ENCODE measurements at places on chromosomes 1 and 21.

- peak; percentile 95 for DNase-seq
Measured at GRCh38 chr1:46197964-46198811, at the start of gene POMGNT1. Gene POMGNT1, minus strand, starts transcription at chr1:46198434. Its CDS starts 613 bp downstream, at chr1:46197821.

DNA sequence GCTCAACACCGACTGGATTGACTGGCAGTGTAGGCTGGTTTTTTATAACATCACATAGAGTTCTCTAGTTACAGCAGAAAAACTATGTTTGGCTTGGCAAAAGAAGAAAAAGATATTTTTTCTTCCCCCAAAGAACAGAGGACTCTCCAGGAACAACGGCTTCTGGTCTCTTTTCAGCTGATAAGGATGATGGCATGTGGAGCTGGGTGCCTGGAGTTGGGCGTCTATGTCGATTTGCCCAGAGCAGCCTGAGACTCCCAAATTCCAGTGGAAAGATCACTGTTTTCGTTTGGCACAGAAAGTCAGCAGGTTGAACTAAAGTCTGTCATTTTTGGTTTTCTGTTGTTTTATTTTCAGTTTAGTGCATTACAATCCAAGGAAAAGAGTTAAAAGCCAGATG, 91.1 kb downstream of the SMYD2 start:
- no peak for DNase-seq

DNA sequence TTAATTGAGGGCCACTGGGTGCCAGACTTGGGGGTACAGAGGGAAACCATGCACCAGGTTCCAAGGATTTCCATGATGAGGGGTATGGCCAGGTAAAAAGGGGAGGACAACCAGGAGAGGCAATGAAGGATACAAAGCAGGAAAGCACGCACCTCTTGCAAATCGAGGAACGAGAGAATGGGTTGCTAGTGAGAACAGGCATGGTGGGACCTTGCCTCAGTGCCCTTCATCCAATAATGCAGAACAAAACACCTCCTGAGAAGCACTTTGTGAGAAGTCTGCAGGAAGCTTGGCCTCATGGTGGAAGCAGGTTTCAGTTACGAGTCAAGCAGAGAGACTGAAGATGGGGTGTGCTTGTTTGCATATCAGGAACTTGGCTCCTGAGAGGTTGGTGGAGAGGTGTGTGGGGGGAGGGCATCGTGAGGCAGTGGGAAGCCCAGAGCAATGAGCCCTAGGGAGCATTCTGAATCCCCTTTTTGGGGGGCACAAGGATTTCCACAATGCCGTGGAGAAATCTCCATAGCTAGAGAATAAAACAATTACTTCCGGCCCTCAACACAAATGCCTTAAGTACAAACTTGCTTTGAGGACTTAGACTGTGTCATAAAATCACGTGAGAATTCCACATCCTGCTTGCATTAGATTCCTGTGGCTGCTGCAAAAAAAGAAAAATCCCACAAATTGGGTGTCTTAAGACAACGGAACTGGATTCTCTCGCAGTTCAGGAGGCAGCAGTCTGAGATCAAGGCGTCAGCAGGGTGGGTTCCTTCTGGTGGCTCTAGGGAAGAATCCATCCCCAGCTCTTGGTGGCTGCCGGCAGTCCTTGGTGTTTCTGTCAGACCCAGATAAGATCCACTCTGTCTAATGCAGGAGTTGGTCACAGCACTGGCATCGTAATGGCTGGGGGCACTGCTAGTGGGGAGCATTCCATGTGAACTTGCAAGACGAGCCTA, 54.9 kb upstream of the BACE2 start:
- DNase-seq, result no peak

DNA sequence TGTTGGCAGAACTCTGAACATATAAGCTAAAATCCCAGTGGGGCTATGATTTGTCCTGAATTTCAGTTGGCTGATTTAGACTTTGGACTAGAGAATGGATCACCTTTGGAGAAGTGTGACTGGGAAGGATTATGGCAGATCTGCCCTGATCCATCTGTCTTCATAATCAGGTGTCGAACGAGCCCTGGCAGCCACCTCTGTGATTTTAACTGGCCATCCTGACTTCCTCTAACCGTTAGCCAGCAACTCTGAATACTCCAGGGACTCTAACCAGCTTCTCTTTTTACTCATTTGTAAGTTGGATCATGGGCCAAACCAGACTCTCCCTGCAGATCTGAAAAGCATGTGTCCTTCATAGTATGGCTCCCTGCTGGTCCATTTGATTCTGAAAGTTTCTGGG, 32.0 kb downstream of the ACTN2 start:
- DNase-seq, result no peak

- DNase-seq, result no peak
Measured at GRCh38 chr1:67350783-67351182, 43.1 kb downstream of the IL12RB2 start.

- no peak for DNase-seq
Measured at GRCh38 chr1:47963568-47964358, 33.4 kb downstream of the TRABD2B start.

DNA sequence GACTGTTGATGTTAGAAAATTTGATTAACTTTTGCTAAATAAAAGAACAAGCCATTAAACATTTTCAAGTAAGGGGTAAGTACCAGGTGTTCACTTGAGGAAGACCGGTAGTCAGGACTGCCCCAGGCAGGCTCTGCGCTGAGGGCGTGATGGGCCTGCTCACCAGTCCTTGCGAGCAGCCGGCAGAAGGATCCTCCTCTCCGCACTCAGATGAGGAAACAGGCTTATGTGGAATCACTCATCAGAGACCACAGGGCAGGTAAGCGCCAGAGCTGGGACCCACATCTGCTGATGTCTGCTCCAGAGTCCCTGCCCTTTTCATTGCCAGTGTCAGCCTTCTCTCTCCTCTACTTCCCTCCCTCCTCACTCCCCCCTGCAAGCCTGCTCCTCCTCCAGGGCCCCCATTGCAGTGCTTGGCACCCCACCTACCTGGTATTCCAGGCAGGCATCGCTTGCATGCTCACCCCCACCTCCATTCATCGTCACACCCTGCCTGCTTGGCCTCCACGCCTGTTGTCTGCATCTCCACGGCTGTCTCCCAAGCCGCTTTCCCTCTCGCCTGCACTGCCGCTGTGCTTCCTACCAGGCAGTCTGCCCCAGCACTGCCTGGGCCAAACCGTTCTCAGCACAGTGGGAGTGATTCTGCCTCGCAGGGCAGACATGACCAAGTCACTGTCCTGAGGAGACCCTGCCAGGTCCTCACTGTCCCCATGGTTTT, 24.7 kb upstream of the KDM4A start:
- DNase-seq, result no peak

DNA sequence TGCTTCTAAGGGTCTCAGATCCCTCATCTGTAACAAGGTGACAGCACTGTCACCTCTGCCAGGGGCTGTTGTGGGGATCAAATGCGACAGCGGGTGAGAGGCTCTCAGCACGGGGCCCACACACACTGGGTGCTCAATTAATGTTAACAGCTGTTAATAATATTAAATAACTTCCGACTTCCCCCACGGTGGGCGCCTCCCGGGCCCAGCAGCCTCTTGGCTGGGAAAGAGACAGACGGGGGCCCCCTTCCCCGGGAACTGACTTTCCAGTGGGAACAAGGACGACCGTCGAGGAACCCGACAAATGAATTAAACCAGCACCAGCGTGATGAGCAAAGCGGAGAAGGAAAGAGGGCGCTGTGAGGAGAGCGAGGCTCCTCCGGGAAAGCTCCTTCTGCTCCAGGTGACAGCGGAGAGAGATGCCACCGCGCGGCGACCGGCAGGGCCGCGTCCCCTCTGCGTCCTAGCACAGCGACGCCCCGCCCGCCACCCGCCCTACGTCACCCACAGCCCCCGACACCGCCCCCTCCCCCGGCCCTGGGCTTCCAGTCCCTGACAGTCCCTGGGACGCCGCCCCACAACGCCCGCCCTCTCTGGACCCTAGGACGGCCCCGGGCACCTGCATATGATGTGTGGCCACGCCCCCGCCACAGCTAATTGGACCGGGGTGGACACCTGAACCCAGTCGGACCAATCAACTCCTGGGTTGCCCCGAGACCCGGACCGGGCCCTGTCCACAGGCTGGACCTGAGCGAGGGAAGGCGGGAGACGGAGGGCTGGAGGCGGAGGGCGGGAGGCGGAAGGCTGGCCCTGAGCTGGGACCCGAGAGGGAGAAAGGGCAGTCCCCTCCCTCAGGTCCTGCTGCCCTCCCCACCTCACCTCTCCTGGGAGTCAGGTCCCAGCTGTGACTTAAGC, 38.2 kb downstream of the MATN1 start:
- no peak for DNase-seq

DNA sequence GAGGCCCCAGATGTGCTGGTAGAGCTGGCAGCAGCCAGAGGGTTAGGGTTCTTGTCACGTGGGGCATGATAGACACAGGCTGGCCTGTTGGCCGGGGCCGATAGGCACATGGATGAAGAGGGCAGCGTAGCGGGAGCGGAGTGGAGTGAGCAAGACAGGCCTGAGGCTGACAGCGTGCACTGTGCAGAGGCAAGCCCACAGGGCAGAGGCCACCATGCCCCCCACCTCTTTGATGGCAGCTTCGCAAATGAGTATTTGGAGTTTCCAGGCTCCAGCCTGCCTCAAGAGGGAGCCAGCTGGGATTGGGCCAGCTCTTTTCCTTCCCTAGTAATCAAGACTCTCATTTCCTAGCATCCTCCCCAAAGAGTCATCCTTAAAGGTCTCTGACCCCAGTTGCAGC, 43.5 kb downstream of the TMCC2 start:
- no peak for DNase-seq

- no peak for DNase-seq
Measured at GRCh38 chr1:46026531-46026930, 105.9 kb downstream of the PIK3R3 start.

DNA sequence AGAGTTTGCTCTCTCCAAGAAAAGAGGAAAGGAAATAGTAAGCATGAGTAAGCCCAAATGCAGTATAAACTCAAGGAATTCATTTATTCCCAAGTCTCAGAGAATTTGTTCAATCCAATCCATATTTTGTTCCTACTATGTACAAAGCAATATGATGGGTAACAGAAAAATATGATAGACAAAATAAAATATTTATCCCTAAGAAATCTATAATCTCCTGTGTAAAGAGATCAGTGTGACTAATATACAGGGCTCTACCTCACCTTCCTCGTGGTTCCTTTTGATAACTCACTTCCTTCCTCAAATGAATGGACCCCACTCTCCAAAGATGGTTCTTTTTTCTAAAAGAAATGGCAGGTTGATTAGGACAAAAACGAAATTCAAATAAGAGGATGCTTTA, 7.6 kb downstream of the CLSPN start:
- DNase-seq, result no peak

GRCh38 chr1:20721117-20722061, 3.6 kb upstream of the KIF17 start:
- DNase-seq, result no peak

- DNase-seq, result no peak
Measured at GRCh38 chr1:99964806-99965205, 5.0 kb upstream of the SLC35A3 start.

- no peak for DNase-seq
Measured at GRCh38 chr1:69120817-69121216, 446.9 kb upstream of the LRRC7 start.

GRCh38 chr1:212539737-212540430, 68.7 kb upstream of the ATF3 start:
- DNase-seq, result no peak

GRCh38 chr1:14263671-14264070, 334.8 kb upstream of the KAZN start:
- DNase-seq, result no peak

GRCh38 chr1:18854331-18855025, 5.0 kb downstream of the TAS1R2 start:
- no peak for DNase-seq

- no peak for DNase-seq
Measured at GRCh38 chr1:154730259-154730658, 122.3 kb upstream of the ADAR start.

GRCh38 chr1:219279017-219279770, 105.5 kb downstream of the LYPLAL1 start:
- DNase-seq, result no peak

DNA sequence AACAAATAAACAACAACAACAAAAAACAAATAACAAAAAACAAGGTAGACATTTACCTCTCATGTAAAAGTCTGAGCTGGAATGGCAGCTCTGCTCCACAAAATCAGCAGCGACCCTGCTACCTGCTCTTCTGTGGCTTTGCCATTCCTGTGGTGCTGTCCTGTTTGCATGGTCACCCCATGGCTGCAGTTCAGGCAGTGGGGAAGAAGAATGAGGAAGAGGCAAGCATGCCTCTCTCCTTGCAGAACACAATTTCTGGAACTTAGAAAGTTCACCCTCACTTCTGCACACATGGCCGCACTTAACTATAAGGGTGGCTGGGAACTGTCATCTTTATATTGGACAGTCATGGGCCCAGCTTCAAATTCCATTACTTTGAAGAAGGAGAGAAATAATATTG, 84.8 kb upstream of the GNG12 start:
- DNase-seq, result no peak

DNA sequence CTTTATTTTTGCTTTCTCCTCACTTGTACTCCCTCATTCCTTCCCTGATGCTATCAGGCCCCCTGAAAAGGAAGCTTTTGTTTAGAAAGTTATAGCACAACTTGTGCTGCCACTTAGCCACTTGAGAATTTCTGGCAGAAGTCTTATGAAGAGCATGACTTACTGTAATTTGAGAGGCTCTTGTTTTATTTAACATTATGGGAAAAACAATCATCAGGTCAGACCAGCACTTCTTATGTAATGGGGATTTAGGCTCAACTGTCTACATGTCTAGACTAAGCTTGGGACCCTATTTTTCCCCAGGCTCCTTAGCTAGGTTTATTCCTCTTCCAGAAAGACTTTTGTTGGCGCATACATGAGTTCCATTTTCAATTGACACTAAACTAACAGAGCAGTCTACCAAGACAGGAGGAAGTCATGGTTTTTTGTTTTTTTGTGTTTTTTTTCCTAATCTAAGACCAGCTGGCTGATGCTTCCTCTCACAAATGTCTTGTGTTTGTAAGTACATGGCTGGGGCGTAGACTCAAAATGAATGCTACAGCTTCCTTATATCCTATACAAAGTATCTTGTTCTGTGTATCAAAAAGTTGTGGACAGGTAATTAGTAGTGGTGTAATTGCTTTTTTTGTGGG, 31.5 kb downstream of the TNFSF4 start:
- DNase-seq, result no peak

DNA sequence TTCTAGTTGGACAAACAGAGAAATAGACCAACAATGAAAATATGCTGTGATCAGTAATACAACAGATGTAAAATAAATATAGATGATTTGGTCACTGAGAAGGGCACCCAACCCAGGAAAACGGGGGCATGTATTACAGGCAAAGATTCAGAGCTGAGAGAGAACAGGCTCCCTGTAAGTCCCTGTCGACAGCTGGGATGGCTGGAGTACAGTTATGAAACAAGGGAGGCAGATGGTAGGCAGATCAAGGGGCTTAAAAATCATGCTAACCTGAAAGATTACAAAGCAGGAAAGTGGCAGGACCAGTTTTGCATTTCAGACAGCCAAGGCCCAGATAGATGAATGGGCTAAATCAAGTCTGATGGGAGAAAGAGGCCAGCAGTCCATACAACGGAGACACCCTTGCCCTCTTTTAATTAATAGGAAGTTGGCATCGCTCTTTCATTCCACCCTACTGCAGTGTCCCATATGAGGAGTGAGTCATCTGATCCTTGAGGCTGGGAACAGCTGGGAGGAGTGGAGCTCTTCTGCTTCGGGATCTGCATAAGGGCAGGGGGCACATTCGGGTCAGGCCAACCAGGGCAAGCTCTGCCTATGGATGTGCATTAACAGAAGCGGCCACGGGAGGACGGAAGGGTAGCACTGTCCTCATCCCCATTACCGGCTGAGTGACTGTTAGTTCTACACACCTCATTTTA, 171.1 kb downstream of the DAB1 start:
- DNase-seq, result no peak

- DNase-seq, result no peak
Measured at GRCh38 chr1:18998016-18998724, 41.7 kb upstream of the IFFO2 start.
